ENCODE measurements at places on chromosomes 12 and 14.

DNA sequence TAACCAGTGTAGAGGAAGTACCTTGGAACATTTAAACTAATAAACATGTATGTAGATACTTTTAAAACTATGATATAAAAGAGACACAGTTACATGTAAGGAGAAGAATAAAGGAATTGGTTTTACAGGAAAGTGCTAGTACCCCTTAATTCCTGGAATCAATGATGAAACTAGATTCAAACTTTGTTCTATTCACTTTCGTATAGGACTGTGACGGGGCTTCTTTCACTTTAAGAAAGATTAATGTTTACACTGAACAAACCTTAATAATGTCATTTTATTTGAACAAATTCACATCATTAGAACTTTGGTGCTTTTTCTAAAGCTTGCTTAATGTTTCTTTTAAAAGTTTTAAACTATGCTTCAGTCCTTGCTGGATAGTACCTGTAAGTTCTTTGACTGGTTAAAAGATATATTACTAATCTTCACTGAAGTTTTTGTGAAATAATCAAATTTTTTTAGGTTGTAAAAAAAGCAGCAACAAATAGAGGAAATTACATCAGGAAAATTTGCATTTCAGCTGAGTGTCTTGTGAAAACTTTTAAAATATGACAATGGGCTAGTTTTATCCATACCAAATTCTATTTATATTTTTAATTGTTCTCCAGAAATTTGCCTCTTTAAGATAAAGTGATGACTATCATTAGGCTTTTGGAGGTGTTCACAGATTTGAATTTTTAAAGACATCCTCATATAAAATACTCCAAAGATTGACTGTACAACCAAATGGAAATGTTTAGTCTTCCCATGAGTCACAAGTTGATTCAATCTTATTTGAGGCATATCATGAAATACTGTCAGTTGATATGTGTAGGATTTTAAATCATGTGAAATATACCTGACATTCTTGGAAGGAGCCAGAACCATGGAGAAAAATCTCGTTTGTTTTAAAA lies 36.2 kb downstream of the PAPOLA start:
- DNase-seq = no peak

- DNase-seq = no peak
Measured at GRCh38 chr12:7079826-7080125, 12.5 kb downstream of the C1R start.

DNA sequence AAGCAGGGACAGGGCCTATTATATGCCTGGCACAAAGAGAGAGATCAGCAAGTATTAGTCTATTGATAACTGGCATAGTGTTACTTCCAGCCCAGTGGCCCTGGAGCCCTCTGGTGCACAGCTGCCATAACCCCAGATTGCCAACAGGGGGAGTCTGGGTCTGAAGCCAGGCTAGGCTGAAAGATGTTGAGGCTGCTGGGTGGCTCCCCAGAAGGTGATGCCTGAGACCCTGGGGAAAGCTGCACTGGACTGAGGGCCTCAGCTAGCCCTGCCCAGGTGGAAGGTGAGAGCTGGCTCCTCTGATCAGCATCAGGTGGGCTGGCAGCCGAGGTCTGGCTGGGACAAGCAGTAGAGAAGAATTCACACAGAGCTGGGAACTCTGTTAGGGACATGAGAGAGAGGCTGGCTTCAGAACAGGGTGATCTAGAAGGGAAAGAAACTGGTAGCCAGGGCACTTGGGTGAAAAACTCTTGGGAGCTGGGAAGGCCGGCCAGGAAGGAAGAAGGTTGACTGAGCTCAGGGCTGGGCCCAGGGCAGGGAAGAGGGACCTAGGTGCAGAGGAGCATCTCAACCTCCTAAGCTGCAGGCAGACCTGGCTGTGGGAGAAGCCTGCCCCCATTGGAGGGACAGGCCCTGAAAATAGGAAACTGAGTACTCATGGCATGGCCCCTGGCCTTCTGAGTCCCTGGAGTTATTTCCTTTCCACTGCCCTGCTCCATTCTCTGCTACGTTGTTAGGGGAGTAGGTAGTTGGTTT lies 3.9 kb downstream of the GZMH start:
- no peak for DNase-seq

DNA sequence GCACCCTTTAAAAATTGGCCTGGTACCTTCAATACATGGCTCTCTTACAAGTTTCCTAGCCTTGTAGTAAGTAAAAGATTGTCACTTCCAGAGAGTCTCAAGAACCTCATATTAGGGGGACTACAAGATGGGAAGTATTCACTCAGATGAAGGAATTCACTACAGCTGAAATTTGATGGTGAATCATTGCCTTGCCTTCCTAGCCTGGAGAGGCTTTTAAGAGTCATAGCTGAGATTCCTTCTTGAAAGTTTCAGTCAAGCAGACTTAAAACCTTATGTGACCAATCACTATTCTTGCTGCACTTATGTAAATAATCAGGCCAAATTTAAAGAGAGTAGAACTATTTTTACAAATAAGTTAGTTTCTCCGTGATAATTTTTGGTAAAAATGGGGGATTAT lies 451.6 kb downstream of the TRHDE start:
- no peak for DNase-seq

DNA sequence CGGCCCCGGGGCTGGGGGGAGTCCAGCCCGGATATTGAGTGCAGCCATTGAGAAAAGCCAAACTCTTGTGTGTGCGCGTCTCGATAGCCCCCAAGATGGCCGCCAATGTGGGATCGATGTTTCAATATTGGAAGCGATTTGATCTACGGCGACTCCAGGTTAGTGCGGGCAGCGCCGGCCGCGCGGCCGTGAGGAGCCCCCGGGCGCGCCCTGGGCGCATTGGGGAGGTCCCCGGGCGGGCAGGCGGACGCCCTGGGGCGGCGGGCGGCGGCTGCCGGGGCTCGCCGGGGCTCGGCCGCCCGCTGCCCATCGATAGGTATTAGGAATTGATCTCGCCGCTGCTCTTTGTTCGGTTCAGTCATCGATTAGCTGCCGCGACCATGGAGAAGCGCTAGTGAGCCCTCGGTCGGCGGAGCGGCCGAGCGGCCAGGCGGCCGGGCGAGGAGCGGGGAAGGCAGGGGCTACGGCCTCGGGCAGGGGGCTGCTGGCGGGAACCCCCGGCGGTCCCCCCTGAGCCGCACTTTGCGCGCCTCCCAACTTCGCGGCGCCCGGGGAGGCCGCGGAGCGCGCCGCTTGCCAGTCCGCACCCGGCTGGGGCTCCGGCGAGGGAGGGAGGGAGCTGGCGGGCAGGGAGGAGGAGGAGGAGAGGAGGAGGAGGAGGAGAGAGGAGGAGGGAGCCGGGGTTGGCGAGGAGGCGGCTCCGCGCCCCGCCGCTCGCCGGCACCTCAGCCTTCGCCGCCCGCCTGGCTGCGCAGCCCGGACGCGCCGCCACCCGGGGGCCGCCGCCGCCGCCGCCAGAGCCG lies 113.9 kb upstream of the MYL2 start:
- no peak for DNase-seq

DNA sequence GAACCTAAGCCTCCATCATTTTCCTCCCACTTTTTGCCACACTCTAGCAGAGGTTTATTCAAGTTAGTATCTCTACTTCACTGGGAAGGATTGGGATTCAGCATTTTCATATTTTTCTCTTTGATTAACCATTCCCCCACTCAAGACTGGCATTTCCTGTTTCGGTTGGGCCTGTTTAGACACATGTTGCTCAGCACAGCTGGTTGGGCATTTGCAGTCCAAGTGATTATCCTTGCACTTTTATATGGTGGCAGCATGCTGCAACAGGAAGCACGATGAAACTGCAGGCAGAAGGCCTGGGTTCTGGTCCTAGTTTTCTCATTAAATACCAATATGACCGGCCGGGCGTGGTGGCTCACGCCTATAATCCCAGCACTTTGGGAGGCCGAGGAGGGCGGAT lies 182.9 kb upstream of the GRIN2B start:
- no peak for DNase-seq

GRCh38 chr12:56104815-56105608 lies 653 bp downstream of the PA2G4 start:
- DNase-seq = no peak

DNA sequence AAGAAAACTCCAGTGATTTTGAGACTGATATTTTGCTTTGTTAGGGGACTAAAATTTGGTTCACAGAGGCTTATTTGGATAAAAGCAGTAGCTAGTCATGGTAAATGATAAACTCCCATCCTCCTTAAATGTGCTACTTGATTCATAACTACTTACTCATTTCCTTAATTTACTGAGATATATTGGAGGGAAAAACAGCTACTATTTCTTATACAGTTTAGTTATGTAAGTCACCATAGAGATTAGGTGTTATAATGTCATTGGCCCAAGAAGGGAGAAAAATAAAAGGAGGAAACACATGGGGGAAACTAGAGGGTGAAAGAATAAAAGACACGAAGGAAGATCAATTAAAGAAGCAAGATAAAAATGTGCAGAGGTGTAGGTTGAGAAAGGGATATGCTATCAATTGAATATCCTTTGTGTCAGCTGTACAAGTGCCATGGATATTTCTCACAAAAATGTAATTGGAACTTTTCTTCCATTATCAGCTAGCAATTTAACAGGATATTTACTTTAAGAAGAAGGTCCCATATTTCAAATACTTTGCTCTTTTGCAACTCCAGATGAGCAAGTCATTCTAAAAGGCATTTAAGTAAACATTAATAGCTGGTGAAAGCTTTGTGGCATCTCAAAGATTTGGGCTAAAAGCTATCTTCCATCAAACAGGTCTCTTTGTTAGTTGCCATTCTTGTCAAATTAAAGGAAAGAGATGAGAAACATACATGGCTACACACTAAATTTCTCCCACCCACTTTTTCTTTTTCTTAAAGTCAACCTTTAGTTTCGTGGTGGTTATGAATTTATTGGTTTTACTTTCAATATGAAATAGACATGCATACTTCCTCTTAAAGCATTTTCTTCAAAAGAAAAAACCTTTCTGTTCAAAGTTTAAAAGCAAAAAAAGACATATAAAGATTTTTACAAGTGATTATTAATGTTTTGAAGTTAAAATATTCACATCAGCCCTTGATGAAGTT lies 439.5 kb downstream of the CCER1 start:
- DNase-seq = no peak

DNA sequence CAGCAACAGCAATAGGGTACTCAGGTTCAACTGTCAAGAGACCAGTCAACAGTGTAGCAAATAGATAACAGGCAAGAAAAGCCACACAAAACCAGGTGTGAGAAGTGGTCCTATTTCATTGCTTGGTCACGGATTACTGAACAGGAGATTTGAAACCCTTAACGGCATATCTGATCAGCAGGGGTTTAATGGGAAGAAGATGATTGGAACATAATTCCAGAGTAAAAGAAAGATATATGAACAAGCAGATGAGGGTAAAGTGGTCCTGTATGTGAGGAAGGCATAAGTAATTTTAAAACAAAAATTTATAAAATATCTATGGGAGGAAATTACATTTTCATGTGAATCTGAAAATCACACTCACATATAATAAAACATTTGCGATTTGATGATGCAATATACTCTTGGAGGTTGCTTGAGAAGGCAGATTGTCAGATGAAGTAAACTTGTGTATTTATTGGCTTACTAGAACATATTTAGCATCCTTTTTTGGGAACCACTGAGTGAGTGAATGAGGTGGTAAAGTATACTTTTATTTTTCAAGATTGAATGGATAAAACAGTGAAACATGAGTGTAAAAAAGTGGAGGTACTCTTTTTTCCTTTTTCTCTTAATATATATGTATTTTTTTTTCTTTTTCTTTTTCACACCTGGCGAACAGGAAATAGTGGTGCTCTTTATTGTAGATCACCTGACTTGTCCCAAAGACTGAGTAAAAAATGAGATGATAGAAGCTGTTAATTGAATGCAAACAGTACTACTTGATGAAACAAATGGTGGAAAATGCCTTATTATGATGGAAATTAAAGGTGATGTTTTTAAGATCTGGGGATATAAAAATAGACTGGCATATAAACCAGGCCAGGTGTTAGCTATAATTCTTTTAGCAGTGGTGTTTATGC lies 21.6 kb upstream of the SDR39U1 start:
- no peak for DNase-seq

- DNase-seq = no peak
Measured at GRCh38 chr14:50785457-50786063, 45.4 kb downstream of the NIN start.

- no peak for DNase-seq
Measured at GRCh38 chr12:12376646-12377448, 20.0 kb downstream of the BORCS5 start.

GRCh38 chr14:80172375-80173051 lies 38.8 kb downstream of the DIO2 start:
- no peak for DNase-seq

DNA sequence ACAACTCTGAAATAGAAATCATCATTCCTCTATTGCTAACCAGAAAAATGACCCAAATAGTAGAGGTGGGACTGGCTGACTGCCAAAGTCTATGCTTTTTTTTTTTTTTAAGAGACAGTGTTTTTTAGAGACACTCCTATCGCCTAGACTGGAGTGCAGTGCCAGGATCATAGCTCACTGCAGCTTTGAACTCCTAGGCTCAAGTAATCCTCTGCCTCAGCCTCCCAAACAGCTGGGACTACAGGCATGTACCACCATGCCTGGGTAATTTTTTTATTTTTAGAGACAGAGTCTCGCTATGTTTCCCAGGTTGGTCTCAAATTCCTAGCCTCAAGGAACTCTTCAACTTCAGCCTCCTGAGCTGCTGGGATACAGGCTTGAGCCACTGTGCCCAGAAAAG lies 19.2 kb downstream of the NR2C1 start:
- no peak for DNase-seq

DNA sequence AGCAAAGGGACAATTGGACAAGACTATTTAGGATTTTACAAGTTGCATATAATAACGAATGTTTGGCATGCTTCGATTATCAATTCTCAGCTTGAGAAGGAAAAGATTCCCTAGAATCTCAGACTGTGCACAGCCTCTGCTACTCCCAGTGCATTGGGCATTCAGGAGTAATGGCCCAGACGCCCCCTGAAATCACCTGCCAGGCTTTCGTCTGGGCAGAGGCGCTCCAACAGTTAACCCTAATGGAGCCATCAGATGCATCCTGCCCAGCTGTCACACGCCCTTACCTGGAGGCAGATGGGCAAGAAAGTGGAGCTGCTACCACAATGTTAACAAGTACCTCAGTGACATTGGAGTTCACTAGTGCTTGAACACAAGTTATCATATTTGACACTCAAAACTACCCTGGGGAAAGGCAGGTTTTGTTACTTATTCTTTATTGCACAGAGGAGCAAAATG lies 927 bp upstream of the LRP6 start:
- DNase-seq = no peak

DNA sequence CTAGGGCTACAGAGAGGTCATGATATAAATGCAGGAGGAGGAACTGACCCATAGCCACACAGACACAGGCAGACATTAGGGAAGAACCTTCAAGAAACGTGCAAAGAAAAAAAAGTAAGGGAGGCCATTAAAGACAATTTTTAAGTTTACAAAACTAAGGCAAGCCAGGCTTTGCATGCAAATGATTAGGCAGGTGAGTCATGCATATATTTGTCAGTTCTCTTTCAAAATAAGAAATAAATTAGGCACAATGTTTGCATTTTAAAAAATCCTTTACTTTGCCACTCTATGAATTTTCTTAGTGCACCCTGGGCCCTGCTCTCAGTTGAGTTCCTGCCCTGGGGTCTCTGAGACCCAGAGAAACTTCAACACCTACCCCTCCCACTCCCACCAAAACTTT lies 75.0 kb downstream of the PRMT8 start:
- DNase-seq = peak; percentile 3

- DNase-seq = no peak
Measured at GRCh38 chr12:11071414-11071813, 9.3 kb upstream of the TAS2R46 start.

Measured in breast epithelium (tissue), 4 donors.